ENCODE measurements at places on chromosomes 4 and X.

- DNase-seq, result no peak
Observed at GRCh38 chrX:133307094-133307493, 88.9 kb upstream of the TFDP3 start.

DNA sequence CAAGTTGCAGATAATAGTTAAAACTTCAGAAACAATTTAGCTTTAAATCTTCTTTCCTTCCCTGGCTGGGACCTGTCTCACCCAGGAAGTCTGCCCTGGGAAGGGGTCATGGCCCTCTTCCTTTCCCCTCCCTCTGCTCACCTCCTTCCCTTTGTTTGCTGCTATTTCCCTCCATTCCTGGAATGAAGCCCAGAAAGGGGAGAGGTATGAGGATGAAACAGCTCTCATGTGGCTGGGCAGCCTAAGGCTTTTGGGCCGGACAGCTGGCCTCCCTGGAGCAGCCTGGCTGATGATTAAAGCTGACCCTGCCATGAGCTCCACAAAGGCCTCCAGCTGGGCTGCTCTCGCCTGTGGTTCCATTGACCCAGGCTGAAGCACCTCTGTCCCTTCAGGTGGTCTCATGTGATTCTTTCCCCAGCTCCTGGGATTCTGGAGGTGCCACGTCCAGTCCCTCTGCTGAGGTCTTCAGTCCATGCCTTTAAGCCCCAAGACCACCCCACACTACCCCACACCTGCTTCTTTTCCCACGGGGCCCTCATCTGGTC, 202.1 kb downstream of the PTTG2 start:
- no peak for DNase-seq

GRCh38 chrX:103628386-103629317, at the start of gene TCEAL1:
Gene TCEAL1, plus strand, starts transcription at chrX:103628975. Its CDS starts 942 bp downstream, at chrX:103629917.
- DNase-seq, result peak; percentile 50

DNA sequence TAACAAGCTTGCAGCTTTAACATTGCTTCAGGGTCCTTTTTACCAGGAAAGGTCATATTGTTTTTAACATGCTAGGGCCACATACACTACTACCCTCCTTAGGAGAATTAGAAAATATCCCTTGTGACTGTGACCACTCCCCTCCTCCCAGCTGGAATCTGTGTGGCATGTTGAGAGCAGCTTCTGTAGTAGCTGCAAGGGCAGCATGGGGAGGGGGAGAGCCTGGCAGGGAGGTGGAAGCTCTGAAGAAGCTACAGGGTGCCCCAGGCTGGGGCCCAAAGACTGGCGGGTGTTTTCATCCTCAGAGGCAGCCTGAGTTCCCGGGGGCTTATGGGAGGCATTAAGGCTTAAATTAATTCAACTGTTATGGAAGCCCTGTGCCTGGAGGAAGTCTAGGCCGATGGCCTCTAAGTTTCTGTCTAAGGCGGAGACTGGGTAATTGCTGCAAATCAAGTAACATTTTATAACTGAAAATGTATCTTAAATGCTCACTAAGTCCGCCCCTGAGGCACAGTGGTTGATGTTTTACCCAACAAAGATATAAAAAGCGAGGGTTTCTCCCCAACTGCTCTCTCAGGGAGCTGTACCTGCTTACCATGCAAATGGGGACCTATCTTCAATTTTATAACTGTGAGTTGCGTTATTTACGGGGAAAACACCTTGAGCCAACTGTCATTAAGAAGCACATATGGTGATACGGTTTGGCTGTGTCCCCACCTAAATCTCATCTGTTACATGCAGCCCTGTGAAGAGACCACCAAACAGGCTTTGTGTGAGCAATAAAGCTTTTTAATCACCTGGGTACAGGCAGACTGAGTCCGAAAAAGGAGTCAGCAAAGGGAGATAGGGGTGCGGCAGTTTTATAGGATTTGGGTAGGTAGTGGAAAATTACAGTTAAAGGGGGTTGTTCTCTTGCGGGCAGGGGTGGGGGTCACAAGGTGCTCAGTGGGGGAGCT, 37.4 kb upstream of the STS start:
- DNase-seq, result no peak

GRCh38 chrX:17931855-17932254, 70.8 kb upstream of the RAI2 start:
- no peak for DNase-seq

- no peak for DNase-seq
Observed at GRCh38 chr4:163611784-163612445, 117.4 kb downstream of the TMA16 start.

- peak; percentile 74 for DNase-seq
Observed at GRCh38 chr4:6917461-6918271, 8.0 kb downstream of the TBC1D14 start.

GRCh38 chrX:111848541-111848940, 27.4 kb upstream of the TRPC5OS start:
- DNase-seq, result no peak

GRCh38 chrX:24305905-24306304, 8.0 kb downstream of the SUPT20HL2 start:
- DNase-seq, result no peak

Data from erythroblast (primary cell).